ENCODE measurements at places on chromosomes 12 and 14.

DNA sequence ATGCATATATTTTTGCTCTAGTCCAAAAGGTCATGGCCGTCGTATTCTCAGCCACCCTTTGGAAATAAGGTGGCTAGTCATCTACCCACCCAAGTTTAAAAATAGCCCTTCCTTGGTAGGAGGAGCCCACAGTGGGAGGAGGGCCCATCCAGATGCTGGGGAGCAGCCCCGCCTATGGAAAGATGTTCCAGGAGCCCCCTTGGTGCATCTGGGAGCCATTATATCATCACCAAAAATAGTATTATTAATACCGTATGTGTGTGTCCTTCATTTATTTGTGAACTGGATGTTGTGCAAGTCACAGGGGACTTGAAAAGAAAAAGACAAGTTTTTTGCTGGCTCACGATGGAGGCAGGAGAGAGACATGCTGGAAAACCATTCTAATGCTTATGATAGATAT lies 34.0 kb downstream of the EMP1 start:
- DNase-seq, result no peak

GRCh38 chr14:65237941-65238340 lies 135.6 kb upstream of the MAX start:
- no peak for DNase-seq

- no peak for DNase-seq
These were observed 56.1 kb downstream of the CAPZA3 start for GRCh38 chr12:18794000-18794399.

DNA sequence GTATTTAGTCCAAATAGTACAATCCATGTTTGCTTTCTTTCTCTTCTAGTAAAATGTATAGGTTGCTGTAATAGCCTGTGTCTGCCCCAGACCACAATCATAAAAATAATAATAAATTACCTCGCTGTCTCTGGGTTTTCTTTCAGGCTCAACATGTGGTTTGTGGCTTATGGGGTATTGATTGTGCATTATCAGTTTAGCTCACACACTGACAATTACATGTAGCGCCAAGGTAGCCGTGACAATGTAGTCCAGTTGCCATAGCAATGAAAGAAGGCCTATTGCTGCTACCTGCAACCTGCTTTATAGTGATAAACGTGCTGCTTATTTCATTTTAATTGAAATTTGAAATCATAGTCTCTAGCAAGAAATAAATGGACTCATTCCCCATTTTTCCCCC lies 1009.8 kb downstream of the NRXN3 start:
- DNase-seq, result no peak

DNA sequence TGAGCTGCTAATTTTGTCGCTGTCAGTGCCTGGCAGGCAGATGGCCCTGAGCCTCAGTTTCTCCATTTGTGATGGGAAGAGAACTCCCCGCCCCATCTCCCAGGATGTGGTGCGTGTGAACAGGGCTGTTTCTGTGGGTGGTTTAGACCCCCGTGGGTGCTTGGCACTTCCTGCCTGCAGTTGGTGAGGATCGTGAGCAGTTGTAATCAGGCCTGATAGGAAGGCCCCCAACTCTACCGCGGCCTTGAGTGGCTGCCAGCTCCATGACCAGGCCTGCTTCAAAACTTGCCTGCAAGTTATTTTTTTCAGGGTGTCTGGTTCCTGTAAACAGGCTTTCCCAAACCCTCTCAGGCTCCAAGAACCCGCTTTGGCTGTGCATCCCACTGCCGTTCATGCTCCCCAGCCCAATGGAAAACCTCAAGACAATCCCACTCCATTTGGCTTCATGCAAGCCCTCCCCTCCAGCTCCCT lies 138.4 kb downstream of the ZFP36L1 start:
- no peak for DNase-seq

DNA sequence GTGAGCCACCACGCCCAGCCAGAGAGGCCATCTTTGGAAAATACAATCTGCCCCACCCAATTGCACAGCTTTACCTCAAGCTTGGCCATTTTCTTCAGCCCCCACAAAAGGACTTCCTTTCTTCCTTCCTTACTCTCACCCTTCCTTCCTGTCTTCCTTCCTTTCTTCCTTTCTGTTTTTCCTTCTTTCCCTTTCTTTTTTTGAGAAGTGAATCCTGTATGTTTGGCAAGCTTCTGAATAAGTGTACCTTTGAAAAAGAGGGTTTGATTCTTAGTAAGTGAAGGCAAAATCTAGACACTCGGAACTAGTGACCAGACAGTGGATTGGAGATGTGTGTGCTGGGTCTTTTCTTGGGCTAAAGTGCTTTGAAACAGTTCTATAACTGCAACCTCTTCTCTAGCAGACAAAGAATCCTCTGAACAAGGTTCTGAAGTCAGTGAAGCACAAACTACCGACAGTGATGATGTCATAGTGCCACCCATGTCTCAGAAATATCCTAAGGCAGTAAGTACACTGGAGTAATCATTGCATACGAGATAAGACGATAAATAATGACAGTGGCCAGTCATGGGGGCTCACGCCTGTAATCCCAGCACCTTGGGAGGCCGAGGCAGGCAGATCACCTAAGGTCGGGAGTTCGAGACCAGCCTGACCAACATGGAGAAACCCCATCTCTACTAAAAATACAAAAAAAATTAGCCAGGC lies 49.5 kb downstream of the SUPT16H start:
- no peak for DNase-seq

- no peak for DNase-seq
These were observed 168.7 kb downstream of the C12orf75 start for GRCh38 chr12:105499205-105499604.

DNA sequence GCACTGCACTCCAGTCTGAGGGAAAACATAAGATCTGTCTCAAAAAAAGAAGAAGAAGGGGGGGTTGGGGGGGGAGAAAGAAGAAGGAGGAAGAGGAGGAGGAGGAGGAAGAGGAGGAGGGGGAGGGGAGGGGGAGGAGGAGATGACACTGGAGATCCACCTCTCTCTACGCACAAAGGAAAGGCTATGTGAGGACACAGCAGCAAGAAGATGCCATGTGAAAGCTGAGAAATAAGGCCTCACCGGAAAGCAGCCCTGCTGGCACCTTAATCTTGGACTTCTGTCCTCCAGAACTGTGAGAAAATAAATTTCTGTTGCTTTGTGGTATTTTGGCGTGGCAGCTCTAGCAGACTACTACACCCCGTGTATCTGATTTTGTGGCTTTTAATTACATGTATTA lies 477.9 kb downstream of the MED13L start:
- DNase-seq, result no peak

- no peak for DNase-seq
These were observed 217.1 kb downstream of the CHST11 start for GRCh38 chr12:104673696-104674482.

GRCh38 chr14:95727056-95727700 lies 13.3 kb upstream of the TCL1A start:
- DNase-seq, result no peak

DNA sequence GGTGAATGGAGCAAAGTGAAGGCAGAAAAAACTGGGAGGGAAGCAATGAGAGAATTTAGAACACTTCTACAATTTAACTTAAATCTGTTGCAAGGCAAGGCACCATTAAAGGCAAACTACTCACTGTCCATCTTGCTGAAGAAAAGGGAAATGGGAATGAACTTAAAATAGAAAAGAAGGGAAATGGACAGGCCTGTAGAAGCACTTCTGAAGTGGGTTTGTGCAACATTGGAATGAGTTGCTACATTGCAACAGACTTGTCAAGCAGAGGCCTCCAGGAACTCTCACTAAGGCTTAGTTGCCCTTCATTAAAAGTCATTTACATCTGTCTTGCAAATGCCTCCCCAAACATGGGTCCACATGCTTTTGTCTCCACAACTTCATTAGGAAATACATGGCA lies 13.7 kb upstream of the OR10AD1 start:
- no peak for DNase-seq

DNA sequence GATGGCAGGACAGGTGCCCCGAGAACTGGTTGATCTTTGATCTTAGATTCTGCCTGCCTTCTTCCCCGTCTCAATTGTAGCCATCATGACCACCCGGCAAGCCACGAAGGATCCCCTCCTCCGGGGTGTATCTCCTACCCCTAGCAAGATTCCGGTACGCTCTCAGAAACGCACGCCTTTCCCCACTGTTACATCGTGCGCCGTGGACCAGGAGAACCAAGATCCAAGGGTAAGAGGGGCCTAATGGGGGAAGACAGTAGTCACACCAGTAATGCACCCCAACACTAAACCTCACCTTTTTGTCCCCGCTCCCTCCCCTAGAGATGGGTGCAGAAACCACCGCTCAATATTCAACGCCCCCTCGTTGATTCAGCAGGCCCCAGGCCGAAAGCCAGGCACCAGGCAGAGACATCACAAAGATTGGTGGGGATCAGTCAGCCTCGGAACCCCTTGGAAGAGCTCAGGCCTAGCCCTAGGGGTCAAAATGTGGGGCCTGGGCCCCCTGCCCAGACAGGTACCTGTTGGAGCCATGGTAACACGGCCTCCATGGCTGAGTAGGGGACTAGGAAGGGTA lies 556 bp downstream of the TROAP start:
- no peak for DNase-seq

DNA sequence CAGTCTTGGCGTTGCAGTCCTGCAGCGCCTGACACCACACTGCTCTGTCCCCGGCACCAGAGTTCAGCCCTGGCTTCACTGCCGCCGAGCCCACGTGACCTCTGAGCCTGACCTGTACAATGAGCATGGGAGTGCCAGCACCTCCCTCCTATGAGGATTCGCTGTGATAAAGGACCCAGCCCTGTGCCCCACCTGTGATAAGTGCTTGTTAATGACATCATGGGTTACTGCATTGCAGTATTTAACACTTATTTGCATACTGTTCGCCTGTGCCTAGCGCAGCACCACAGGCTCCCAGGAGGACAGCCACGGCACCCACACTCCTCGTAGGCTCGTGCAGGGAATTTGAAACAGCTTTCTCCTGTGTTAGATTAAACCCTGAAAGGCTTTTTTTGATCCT lies 118.2 kb upstream of the GSC start:
- DNase-seq, result no peak

GRCh38 chr12:68623984-68624383 lies 13.3 kb downstream of the RAP1B start:
- no peak for DNase-seq

DNA sequence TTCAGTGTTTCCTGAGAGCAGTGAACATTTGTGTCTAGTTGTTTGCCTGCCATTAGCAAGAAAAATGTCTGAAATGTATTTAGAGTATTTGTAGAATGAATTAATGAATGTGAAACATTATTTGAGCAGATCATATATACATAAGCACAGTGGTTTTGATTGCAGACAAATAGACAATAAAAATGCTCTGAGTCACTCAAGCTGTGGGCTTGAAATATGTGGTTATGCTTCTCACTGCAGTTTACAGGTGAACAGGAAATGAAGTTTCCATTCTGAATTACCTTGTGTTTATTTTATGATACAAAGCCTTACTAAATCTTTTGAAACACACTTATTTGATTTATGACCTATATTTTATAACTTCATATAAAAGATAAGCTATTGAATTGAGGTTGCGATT lies 827.7 kb downstream of the TMTC2 start:
- DNase-seq, result no peak

- DNase-seq, result no peak
These were observed 6.3 kb upstream of the DCAF4 start for GRCh38 chr14:72920008-72920407.

DNA sequence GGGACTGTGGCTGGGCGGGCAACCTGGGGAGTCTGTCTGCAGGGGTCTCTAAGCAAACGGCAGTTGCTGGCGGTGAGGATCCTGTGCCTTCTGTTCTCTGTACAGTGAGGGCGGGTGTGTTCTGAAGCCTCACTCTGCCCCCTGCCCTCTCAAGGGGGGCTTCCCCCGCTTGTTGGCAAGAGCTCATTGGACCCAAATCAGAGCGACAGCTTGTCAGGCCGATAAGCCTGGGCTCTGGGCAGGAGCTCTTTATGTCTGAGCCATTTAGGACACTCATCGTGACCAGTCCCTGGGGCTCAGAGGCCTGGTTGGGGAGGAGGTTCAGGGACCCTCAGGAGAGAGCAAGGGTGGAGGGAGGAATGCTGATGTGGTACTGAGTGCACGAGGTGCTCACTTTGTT lies 136.0 kb downstream of the TSPAN9 start:
- DNase-seq, result no peak

GRCh38 chr12:76879710-76880518 lies 1.1 kb upstream of the CSRP2 start:
- no peak for DNase-seq

GRCh38 chr14:76946753-76947077 lies 81.8 kb downstream of the IRF2BPL start:
- no peak for DNase-seq

DNA sequence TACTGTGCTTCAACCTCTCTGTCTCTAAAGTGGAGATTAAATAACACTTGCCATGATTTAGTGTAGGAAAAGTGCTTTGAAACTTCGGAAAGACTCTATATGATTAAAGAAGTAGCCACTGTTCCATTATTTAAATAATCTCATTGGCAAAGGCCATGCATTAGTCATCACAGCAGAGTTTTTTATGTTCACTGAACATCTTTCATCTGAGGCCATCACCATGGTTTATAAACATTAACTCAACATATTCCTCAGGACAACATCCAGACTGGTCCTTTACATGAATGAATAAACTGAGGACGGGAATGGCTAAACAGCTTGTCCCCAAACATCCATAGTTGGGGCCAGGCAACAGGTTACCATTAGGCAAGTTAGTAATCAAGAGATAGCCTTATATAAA lies 124.6 kb upstream of the FRMD6 start:
- no peak for DNase-seq

DNA sequence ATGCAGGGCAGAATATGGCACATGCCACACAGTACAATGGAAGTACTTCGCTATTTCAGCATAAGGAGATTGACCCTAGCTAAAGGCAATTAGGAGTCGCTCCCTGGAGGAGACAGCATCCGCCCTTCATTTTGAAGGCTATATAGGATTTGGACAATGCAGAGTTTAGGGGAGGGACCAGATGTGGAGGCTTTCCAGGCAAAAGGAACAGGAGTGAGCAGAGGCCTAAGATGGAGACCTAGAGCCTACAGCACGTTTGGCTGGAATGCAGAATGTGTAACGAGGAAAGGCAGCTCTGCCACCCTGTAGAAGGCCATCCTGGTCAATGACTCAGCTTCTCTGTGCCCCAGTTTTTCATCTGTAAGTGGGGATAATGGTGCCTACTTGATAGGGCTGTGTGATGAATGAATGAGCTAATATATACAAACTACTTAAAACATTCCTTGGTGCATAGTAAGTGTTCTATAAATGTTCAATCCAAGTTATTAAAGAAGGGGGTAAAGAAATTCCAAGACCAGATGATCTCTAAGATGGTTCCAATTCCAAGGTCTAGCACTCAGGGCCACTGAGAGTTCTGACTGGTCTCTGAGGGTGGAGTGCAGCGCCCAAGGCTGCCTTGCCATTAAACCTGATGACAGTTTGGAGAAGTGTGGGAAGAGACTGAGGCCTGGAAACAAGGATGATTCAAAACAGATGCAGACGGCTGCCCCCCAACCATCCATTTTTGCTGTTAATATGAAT lies 54.3 kb upstream of the FRMD6 start:
- no peak for DNase-seq

DNA sequence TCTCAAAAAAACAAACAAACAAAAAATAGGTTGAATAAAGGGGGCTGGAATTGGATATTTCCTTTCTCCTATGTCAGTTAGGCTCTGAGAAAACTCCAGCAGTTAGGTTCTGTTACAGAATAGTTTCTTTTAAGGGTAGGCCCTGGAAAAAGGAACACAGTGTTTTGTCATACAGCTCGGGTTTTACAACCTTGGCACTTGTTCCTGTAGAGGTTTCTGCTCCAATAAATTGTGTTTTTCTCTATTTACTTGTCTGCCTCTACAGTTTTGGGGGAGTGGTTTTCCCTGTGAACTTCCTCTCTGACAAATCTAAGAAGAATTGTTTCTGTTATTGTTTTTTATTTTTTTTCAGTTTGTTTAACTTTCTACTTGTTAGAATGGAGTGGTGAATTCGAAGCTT lies 167.6 kb downstream of the ACSS3 start:
- DNase-seq, result no peak
